ENCODE measurements at places on chromosomes 2 and 18. TPM values are rescaled to one million over a fixed set of nuclear protein-coding genes. Genes with fewer than 3 reads are reported as not detected.

DNA sequence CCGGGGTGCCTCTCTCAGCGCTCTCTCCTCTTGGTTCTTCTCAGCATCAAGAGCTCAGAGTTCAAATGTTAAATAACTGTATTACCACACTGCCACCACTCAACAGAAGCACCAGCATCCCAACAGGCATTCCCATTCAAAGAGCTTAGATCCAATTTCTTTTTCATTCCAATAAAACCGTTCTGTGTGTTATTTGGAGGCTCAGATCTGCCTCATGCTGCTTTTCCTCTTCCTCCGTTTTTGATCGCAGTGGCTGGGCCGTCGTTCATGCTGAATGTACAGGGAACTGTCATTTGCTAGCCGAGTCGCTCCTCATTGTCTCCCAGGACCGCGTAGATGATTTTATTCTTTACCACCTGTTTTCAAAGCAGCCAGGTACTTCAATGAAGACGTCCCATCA is 798.9 kb upstream of the SALL3 start:
- DNase-seq = no peak

DNA sequence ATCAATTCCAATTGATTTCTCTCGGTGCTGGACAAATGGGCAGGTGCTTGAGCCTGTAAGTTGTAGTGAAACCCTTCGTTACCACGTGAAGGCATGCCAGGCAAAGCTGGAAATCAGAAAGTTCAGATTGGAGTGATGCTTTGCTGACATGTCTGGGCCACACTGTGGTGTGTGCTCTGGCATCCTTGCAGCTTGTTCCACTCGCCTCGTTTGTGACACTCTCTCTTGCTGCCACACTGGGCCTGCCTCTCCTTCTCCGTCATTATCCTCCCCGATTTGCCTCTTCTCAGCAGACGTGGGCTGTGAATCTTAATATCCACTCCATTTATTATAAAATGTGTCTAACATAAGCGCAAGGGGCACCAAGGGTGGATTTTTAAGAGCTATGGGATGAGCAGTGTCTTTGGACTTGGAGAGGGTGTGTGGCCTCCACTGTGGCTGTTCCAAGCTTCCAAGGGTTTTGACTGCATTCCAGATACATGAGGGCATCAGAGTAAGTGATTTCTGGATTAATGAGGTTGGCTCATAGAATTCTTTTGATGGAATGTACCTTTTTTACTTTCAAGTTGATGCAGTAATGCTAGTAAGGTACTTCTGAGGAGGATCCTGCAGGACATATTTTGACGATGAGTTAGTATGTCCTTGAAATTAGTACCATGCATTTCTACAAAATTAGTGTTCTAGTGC is 238.8 kb downstream of the TPGS2 start:
- DNase-seq = no peak

DNA sequence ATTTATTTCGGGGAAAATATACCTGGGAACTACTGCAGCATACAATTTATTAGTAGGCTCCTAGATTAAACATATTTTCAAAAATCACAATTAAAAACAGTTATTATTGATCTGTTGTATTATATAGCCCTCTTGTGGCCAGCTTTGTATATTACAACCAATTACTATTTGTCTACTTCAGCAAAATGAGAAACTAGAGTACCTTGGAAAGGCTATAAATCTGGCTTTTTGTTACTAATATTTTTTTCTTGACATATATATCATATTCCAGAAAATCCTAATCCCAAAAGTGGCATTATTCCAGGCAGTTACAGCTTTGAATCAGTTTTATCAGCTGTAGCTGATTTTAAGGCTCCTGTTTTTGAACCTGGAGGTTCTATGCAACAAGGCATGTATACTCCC is 101.2 kb downstream of the UBR3 start:
- DNase-seq = no peak

- peak; percentile 78 for DNase-seq
These were observed 2.7 kb downstream of the ZEB2 start for GRCh38 chr2:144516981-144517865.

GRCh38 chr2:214203214-214203613 is 207.6 kb upstream of the VWC2L start:
- no peak for DNase-seq

DNA sequence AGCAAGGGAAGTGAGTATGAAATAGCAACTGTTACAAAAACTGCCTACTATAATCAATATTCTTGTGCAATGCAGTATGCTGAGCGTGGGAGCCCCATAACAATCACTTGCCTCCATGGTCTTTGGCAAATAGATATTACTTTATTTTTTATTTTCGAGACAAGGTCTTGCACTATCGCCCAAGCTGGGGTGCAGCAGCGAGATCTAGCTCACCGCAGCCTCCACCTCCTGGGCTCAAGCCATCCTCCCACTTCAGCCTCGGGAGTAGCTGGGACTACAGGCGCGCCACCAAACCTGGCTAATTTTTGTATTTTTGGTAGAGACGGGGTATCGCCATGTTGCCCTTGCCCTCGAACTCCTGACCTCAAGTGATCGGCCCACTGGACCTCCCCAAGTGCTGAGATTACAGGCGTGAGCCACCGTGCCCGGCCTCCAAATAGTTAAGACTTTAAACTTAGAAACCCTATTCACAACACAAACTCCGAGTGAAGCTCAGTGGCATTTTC is 1.2 kb upstream of the CCNT2 start:
- peak; percentile 59 for DNase-seq

GRCh38 chr2:40150266-40150665 is 301.6 kb downstream of the SLC8A1 start:
- DNase-seq = no peak

GRCh38 chr2:157256626-157257025 is 879 bp upstream of the GALNT5 start:
- DNase-seq = no peak

- no peak for DNase-seq
These were observed 835.3 kb downstream of the EPHA4 start for GRCh38 chr2:220736778-220737177.

GRCh38 chr2:190277234-190278112 is 42.2 kb downstream of the HIBCH start:
- no peak for DNase-seq

DNA sequence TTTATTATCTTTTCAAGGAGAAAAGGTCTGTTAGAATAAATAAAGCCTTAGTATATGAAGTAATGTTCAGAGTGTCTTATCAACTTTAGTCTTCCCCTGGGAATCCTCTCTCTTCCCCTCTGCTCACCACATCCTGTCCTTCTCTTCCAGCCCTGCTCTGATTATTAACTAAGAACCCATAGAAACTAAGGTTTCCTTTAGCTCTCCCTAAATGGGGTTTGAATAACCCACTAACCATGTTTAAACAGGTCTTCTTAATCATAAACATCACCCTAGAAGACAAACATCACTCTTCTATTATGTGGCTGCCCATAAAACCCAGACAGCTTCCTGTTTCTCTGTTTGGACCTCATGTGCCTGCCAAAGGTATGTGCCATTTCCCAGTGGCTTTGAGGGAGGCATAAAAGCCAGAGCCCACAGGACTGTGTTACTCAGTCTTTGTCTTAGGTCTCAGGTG is 50.1 kb downstream of the SLC14A1 start:
- DNase-seq = no peak

GRCh38 chr18:9741406-9741792 is 33.3 kb downstream of the RAB31 start:
- DNase-seq = no peak

GRCh38 chr2:157442191-157442590 is 1.7 kb downstream of the CYTIP start:
- no peak for DNase-seq

GRCh38 chr2:25567406-25567805 is 106.0 kb downstream of the DTNB start:
- DNase-seq = no peak

- DNase-seq = no peak
These were observed 34.1 kb upstream of the LIPG start for GRCh38 chr18:49527631-49528327.

GRCh38 chr2:18623782-18624181 is 34.4 kb upstream of the NT5C1B start:
- no peak for DNase-seq

GRCh38 chr2:72895759-72896281 is 8.6 kb downstream of the SPR start:
- no peak for DNase-seq

DNA sequence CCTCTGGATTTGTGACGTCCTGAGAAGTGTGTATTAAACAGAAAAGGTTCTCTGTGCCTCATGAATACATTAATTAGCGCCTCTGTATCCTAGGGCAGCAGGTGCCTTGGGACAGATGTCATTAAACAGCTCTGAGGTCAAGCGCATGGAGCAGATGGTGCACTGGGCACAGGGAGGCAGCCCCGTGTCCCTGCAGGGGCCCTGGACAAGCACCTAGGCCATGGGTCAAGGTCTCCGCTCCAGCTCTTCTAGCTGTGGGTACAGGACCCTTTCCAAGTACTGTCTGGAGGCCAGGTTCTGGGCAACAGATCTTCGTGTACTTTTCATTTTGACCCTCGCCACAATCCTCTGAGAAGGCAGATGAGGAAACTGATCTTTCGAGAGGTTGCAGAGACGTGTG is 126.4 kb downstream of the KCTD1 start:
- DNase-seq = no peak

DNA sequence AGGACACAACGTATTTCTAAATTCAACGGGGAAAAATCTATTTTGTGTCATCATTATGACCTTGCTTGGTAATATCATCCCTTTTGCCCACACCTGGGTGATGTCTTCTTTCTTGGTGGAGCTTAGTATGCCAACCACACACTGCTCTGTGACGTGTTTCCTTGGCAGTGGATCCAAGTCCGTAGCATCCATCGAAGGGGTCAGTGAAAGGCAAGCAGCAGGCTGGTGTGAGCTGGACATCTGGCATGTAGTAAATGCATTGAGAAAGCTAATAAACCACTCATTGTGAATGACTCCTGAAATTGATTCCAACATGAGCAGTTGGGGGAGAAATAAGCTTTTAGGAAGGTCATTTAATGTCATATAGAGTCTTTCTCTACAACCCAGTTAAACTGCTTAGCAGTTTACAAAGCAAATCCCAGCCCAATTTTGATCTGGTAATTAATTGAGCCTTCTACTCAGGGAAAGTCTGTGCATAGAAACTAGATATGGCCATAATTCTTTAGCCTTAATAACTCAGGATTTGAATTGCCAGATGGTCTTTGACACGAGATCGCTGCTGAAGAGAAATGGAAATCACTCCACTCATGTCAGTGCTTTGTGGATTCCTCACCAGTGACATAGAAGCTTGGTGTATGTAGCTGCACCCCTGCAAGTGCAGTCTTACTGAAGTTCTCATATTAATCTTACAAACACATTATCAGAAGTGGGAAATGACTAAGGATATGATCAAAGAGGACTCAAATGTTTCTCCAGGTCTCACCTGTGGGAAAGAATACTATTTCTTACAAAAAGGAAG is 494.8 kb downstream of the CMPK2 start:
- DNase-seq = no peak

- DNase-seq = no peak
These were observed 14.8 kb downstream of the TIMM21 start for GRCh38 chr18:74163019-74163660.

DNA sequence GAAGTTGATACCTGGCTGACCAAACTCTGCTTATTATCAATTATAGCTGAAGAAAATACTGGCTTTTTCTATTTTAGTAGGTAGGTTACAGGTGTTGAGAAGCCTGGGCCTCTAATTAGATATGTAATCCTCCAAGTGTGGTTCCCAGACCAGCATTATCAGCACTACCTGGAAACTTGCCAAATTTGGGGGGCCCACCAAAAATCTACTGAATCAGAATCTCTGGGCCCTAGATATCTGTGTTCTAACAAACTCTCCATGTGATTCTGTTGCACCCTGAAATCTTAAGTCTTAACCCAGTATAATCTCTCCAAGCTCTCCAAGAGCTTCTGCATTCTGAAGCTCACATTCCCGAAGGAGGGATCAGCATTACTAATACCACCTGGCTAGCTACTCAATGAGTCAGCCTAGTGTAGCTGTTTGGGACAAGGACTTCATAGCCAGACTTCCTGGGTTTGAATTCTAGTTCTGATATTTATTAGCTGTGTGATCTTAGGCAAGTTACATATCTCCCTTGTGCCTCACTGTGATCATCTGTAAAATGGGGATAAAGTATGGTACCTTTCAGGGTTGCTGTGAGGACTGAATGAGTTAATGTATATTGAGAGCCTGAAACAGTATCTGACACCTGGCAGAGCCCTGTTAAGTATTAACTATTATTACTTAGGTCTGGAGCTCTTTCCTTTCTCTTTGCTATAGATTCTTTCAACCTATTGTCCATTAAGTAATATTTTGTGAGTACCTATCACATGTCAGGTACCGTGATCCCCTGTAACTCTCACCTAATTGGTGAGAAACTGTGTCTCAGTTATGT is 94.1 kb upstream of the CD302 start:
- no peak for DNase-seq

- DNase-seq = no peak
These were observed 12.9 kb upstream of the CHST9 start for GRCh38 chr18:27198036-27198435.

DNA sequence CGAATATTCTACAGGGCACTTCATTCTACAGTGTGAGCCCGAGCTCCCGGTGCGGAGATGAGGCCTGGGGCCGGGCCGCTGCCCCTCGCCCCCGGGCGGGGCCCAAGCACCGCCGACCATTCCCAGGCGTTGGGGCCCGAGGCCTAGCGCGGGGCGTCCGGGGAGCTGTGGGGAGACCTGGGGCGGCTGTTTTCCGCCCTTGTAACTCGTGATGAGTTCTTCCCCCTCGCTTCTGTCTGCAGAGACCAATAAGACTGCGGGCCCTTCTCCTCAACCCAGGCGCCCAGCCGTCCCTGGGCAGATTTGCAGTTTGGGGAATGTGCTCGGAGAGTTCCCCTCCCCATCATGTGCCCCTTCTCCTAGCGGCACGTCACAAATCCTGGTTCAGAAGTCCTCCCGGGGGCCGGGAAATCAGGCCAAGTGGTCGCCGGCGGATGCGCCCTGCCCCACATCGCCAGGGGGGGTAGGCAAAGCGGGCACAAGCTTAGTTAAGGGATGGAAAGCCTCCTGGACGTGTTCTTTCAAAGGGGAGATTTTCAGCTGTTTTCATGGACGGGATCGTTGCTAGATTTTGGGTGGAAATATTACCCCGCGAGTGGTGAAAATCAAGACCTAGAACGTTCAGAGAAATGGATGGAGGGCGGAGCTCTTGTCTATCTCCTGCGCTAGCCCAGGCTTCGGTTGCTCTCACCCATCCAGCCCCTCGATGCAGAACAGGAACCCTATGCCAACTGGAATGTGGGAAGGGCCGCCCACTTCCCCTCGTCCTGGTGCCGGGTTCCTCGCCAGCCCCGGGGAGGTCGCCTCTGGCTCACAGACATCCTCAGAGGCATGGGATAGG is 18.8 kb upstream of the HAAO start:
- peak; percentile 82 for DNase-seq

- DNase-seq = no peak
These were observed 124.6 kb downstream of the NCK2 start for GRCh38 chr2:105869341-105869740.

The NFE2L2 gene
- 149 TPM for total RNA-seq

The ABCG5 gene
- total RNA-seq = not detected

The GRHL1 gene
- 1.5 TPM for total RNA-seq

The KCNE4 gene
- total RNA-seq = 7.3 TPM

The HOXD1 gene
- total RNA-seq = 1.9 TPM

The SNTG2 gene
- 4.4 TPM for total RNA-seq

The LRP1B gene
- 0.62 TPM for total RNA-seq
